Osteoblast (primary cell): ENCODE measurements at places on chromosomes 5 and 9. TPM values are rescaled to one million over a fixed set of nuclear protein-coding genes. Genes with fewer than 3 reads are reported as not detected.

ADAMTS16 gene
- 1.4 and 1.5 TPM in 2 replicates for total RNA-seq

MSX2 gene
- total RNA-seq: 1.5 and 2.2 TPM in 2 replicates

FOXD4L5 gene
- under 0.01 TPM in 1 of 2 replicates, not detected in the other for total RNA-seq

DNA sequence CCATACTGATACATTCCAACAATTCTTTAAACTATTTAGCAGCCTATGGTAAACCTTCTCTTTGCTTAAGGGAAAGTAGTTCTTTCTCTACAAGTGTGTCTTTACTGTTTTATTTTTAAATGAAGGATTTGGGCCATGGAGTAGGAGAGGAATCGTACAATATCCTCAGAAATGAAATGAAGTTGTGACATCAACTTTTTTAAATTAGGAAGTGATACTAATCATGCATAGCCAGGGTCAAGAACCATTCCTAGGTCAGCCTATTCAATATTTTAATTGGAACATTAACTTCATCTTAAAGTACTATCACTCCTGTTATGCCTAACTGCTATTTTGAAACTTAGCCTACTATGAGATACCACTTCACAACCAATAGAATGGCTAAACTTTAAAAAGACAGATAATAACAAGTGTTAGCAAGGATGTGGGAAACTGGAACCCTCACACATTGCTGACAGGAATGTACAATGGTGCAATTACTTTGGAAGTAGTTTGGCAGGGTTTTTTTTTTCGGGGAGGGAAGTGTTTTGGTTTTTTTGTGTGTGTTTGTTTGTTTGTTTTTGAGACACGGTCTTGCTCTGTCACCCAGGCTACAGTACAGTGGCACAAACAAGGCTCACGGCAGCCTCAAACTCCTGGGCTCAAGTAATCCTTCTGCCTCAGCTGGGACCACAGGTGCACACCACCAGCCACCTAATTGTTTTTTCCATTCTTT, 10.7 kb downstream of the AGTPBP1 start:
- no peak for DNase-seq

DNA sequence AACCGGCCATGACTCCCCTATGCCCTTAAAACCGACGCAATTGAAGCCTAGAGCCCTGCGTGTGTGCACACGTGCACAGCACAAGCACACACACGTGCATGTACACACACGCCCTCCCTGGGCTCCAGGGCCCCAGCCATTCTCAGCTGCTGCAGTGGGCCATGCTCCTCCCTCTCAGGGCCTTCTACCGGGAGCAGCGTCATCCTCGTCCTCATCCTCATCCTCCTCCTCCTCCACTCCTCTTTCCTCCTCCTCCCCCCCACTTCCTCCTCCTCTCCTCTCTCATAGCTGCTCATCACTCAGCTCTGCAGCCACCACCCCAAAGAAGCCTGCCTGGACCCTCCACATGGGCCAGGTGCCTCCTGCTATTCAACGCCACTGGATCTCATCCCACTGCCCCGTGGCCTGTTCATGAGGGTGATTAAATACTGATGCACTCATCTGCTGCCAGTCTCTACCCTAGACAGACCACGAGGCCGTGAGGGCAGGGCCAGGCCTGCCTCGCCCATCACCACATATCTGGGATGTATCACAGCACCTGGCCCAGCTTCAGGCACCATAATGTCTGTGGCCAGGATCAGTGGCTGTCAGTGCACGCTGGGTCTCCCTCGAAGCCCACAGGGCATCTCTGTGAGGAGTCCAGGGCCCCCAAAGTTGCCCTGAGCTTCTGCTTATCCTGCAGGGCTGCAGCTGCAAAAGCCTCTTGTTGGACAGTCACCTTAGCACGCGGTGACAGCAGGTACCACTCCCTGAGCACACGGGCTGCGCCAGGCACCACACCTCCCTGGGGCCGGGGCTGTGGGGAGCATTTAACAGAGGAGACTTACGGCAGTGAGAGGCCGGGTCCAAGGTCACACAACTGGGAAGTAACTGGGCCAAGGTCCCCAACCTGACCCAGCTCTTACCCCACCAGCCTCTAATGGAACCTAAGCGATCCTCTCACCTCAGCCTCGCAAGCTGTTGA, 9.8 kb downstream of the FAM78A start:
- DNase-seq: peak; percentile 79
